ENCODE measurements at places on chromosomes 2 and 18.

GRCh38 chr2:3148716-3149115 lies 228.9 kb downstream of the EIPR1 start:
- DNase-seq = no peak

- DNase-seq = peak; percentile 27
Measured at GRCh38 chr2:100427627-100428258, 10.3 kb upstream of the CHST10 start.

DNA sequence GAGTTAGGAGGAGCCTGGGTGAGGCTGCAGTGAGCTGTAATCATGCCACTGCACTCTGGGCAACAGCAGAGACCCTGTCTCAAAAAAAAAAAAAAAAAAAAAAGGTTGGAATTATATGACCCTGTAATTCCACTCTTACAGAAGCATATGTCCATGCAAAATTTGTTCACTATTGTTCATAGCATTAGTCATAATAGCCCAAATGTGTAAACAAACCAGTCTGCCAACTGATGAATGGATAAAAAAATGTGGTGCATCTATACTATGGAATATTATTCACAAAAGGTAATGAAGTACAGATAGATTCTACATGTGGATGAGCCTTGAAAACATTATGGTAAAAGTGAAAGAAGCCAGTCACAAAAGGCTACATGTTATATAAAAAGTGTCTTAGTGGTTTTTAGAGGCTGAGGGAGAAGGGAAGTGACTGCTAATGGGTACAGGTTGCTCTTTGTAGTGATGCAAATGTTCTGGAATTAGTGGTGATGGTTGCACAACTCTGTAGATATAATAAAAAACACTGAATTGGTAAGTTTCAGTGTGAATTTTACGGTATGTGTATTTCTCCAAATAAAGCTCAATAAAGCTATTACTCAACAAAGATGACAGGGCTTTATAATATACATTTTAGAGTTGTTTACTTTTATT lies 9.4 kb downstream of the COA5 start:
- DNase-seq = no peak

DNA sequence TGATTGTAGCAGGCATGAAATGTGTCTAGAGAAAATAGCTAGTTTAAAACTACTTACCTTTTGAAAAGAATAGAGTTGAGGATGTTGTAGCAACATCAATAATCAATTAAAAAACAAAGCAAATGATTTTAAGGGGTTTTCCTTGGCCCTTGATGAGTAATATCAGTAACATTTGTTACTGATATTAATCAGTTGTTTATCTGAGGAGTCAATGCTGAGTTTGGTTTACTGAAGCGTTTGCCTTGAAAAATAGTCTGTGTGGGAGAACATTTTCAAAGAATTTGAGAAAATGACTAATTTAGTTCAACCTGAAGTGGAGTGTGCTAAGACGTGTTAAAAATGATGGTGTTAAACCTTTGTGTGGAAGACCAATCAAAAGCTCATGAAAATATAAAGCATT lies 9.3 kb downstream of the PTH2R start:
- DNase-seq = no peak

All from NCI-H748 treated with DMSO at 0.1 percent for 48 hours (cell line).